Karpas-422 (cell line): ENCODE measurements at places on chromosomes 5 and 9. TPM values are rescaled to one million over a fixed set of nuclear protein-coding genes. Genes with fewer than 3 reads are reported as not detected.
A peak's percentile ranks its signal among the peaks of the same experiment; 100 is the strongest.

BTNL3 gene
- total RNA-seq = not detected in 2 replicates

IL33 gene
- total RNA-seq = not detected in 2 replicates

PCDHB12 gene
- not detected in 2 replicates for total RNA-seq

MYOT gene
- not detected in 2 replicates for total RNA-seq

PCDHA2 gene
- total RNA-seq = not detected in 2 replicates

ARHGEF37 gene
- 17.0 and 30.0 TPM in 2 replicates for total RNA-seq

FCHSD1 gene
- total RNA-seq = 14.6 and 19.3 TPM in 2 replicates

SLC25A2 gene
- total RNA-seq = 0.65 and 0.82 TPM in 2 replicates

TMEM171 gene
- total RNA-seq = not detected in 2 replicates

DNAJB5 gene
- 2.7 and 6.8 TPM in 2 replicates for total RNA-seq

XRCC4 gene
- total RNA-seq = 14.8 and 22.2 TPM in 2 replicates

MTAP gene
- total RNA-seq = 29.2 and 38.7 TPM in 2 replicates

DIMT1 gene
- total RNA-seq = 48.6 and 56.5 TPM in 2 replicates

GMCL2 gene
- total RNA-seq = not detected in 2 replicates

- DNase-seq = no peak
These were observed 242.2 kb downstream of the DMRT2 start for GRCh38 chr9:1292384-1292783.

DNA sequence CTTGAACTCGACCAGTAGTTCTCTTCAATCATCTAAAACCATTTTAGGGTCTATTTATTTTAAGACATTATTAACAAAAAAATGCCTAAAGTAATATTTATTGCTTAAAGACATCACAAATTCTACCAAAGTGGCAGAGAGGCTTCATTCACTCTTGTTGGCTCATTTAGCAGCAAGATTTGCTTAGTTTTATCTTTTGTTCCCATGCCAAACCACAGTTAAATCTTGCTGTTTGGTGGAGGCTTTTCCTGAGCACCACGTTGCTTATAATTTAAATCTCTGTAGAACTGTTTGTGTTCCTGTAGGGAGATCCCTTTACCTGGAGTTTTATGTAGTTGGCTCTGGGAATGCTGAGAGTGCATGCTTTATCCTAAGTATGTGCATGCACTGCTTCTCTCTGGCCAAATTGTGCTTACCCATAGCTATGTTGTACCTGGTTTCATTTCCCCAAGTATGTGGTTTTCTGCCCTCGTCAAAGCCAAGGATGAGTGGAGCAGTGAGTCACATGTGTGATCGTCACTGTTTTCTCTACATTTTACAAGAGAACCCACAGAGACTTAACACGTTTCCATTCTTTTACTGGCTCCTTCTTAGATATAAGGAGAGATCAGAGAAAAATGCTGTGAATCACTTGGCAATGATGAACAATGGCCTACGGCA, 42.1 kb upstream of the MAST4 start:
- DNase-seq = peak; percentile 94

DNA sequence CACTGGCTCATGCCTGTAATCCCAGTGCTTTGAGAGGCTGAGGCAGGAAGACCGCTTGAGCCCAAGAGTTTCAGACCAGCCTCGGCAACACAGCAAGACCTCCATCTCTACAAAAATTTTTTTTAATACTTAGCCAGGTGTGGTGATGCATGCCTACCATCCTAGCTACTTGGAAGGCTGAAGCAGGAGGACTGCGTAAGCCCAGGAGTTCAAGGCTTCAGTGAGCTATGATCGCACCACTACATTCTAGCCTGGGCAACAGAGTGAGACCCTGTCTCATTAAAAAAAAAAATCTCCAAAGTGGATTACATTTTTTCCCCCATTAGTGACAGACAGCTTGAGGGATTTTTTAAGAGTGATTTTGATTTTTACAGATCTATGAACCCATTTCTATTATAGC, 230.8 kb downstream of the BNC2 start:
- DNase-seq = no peak

DNA sequence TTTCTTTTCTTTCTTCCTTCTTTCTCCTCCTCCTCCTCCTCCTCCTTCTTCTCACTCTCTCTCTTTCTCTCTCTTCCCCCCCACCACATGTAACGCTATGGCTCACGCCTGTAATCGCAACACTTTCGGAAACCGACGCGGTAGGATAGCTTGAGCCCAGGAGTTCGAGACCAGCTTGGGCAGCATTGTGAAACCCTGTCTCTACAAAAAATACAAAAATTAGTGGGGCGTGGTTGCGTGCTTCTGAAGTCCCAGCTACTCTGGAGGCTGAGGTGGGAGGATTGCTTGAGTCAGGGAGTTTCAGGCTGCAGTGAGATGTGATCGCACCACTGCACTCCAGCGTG, 736 bp upstream of the GLDC start:
- DNase-seq = no peak

GRCh38 chr5:107670087-107670931, 428 bp downstream of the EFNA5 start:
- DNase-seq = no peak

GRCh38 chr9:28801144-28801799, 1228.0 kb upstream of the C9orf72 start:
- no peak for DNase-seq

GRCh38 chr9:78972303-78972999, 599.3 kb upstream of the TLE4 start:
- DNase-seq = no peak

DNA sequence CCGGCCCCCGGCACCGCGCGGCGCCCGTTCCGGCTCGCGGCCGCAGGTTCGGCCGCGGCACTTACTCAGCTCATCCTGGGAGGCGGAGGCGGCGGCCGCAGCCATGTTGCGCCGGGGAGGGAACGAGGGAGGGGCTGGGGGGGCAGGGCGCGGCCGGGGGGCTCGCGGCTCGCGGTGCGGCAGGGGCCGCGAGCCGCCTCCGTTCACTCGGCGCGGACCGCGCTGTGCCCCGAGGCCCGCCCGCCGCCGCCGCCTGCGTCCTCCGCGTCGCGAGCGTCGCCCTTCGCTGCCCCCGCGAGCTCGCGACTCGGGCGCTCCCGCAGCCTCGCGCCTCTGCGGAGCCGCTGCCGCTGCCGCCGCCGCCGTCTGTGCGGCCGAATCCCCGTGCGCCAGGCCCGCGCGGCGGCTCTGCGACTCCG, 735 bp downstream of the ECPAS start:
- DNase-seq = no peak

GRCh38 chr5:7794823-7795222, 56.1 kb downstream of the CFAP90 start:
- no peak for DNase-seq

DNA sequence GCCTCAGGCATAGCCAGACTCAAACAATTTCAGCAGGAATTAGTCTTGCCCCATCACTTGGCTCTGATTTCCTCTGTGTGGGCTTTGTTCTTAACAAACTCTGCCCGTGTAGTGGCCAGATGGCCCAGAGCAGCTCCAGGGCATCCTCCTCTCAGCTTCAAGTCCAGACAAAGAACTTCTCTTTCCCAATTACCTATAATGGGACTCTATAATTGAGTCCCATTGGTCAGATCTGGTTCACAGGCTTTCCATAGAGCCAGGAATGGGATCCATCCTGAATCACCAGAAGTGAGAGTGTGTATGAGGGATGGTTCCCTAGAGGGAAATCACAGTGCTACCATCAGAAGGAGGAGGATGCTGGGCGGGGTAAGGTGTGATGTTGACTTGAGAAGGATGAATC, 515.8 kb downstream of the KIF4B start:
- no peak for DNase-seq

- DNase-seq = no peak
These were observed 20.8 kb downstream of the TJP2 start for GRCh38 chr9:69194702-69195418.

DNA sequence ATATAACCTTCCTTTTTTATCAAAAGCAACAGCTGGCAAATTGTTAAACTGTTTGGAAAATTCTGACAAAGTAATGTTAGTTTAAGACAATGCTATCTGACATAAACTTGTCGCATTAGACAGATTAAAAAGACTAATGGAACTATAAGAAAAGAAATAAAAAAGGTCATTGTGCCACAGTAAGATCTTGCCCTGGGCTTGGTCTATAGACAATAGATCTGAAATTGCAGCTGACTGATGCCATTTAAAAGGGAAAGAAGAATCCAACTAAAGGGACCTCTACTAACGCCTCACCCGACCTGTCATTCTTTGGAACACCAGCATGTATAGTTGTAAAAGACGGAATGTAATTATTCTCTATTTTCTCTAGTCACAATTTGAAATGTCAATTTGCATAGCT, 644.4 kb upstream of the GRAMD2B start:
- no peak for DNase-seq

- DNase-seq = no peak
These were observed 80.2 kb upstream of the IER5L start for GRCh38 chr9:129258124-129258822.

GRCh38 chr5:175746851-175747250, 89.0 kb downstream of the HRH2 start:
- DNase-seq = no peak

- DNase-seq = no peak
These were observed 35.2 kb upstream of the CAST start for GRCh38 chr5:96626956-96627355.

DNA sequence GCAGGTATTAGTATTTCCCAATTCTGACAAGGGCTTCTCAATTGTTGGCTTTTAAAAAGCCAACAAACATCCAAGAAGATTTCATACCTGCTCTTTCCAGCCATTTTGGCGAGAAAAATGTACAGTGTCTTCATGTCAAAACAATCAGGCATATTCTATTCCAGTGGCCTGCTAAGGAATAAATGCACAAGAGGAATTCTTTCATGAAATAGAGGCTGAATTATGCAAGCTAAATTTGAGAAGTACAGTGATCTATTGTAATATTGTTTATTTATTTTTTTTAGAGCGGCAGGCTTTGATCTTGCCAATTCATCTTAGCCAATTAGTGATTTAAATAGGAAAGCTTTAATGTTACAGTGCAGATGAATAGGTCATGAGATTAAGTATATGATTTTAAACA, 49.3 kb downstream of the NLN start:
- no peak for DNase-seq

DNA sequence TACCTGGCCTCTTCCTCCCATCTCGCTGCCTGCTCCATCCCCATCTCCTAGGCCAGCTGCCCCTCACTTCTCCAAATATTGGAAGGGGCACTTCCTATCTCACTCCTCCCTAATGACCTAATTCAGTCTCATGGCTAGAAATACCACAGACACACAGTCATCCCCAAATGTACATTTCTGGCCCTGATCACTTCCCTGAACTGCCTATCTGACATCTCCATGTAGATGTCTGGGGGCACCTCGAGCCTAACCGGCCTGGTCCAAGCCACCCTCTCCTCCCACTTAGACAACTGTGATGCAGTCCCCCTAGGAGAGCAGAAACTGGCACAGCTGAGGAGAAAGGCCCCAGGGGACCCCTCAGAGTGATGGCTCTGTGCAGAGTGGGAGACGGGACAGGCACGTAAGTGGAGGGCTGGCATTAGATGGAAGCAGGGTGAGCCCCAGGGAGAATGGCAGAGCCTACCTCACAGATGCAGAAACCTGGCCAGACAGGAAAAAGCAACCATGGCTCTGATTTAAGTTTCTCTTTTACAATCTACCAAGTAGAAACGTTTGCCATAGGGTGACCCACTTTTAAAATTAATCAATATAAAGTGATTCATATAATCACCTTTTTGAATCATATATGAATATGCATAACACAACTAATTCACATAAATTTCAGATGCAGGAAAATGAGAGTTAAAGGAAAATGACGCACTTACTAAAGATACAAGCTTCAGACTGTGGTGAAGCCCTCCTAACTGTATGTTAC, 22.1 kb downstream of the CAMSAP1 start:
- no peak for DNase-seq

GRCh38 chr9:18976221-18976708, 56.7 kb downstream of the SAXO1 start:
- no peak for DNase-seq

- DNase-seq = no peak
These were observed 222.4 kb downstream of the CACNA1B start for GRCh38 chr9:138099803-138100598.

- no peak for DNase-seq
These were observed 4.0 kb downstream of the LTC4S start for GRCh38 chr5:179797741-179798140.

DNA sequence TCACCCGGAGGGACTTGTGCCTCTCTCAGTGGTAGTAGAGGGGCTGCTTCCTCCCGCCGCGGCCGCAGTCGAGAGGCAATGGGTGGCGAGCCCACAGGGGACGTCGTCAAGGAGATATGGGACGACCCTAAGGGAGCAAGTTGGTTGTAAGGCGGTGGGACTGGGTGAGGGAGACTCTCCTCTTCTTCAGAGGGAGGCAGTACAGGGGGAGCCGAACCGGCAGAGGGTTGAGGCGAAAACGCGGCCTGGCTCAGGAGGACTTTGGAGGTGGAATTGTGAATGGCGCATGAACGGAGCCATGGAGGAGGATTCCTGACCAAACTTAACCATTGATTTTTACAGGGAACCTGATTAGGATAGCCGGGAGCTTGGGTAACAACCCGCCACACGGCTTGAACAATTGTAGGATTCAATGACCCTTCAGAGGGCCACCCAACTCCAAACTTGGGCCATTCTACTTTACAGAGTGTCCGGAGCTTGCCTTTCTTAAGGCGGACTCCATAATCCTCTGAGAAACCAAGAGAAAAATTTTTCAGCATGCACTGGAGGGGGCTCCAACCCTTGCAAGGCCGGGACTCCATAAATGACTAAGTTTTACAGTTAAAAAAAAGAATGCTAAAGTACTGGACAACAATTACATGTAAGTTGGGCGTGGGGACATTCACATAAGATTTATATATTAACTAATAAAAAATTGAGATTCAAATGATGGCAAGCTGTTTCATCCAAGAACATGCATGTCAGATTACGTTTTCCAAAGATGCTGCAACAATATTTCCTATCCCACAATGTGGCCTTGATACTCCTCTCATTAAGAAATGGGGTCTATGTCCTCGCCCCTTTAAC, 19.4 kb upstream of the RHOBTB3 start:
- DNase-seq = no peak

- DNase-seq = no peak
These were observed 6.8 kb upstream of the NEURL1B start for GRCh38 chr5:172634106-172634899.

DNA sequence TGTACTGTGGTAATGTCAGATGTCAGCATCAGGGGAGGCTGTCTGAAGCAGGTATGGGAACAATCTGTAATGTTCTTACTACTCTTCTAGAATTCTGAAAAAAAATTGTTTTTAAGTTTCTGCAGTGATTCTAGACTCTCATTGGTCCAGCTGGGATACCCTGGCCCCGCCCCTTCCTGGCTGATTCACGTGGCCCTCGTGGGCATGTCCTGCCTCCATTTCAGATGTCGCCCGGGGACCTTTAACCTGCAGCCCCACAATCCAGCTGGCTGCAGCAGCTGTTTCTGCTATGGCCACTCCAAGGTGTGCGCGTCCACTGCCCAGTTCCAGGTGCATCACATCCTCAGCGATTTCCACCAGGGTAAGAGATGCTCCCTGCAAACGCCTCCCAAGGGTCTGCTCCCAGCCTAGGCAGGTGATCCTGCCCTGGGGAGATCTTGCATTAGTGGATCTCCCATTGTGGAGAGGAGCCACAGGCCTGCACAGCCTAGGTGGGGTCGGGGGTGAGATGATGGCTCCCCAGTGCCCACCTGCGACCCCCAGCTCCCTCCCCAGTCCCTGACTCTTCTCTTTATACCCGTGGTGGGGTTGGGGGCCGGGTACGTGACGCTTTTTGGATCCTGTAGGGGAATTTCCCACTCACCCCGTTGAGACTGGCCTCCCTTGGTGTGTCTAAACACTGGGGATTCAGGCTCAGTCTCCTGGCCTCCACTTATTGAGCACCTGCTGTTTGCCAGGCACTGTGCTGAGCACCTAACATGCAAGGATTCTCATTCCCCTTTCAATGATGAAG, 36.5 kb downstream of the LAMC3 start:
- peak; percentile 66 for DNase-seq

- DNase-seq = peak; percentile 62
These were observed 9.6 kb downstream of the DNLZ start for GRCh38 chr9:136353757-136354488.
